Activated CD4-positive, alpha-beta T cell treated with anti-CD3 and anti-CD28 coated beads, Interleukin-2, amount 50 U/mL, for 4 hours (primary cell): ENCODE measurements at places on chromosomes 11 and 22.
A peak's percentile ranks its signal among the peaks of the same experiment; 100 is the strongest.

DNA sequence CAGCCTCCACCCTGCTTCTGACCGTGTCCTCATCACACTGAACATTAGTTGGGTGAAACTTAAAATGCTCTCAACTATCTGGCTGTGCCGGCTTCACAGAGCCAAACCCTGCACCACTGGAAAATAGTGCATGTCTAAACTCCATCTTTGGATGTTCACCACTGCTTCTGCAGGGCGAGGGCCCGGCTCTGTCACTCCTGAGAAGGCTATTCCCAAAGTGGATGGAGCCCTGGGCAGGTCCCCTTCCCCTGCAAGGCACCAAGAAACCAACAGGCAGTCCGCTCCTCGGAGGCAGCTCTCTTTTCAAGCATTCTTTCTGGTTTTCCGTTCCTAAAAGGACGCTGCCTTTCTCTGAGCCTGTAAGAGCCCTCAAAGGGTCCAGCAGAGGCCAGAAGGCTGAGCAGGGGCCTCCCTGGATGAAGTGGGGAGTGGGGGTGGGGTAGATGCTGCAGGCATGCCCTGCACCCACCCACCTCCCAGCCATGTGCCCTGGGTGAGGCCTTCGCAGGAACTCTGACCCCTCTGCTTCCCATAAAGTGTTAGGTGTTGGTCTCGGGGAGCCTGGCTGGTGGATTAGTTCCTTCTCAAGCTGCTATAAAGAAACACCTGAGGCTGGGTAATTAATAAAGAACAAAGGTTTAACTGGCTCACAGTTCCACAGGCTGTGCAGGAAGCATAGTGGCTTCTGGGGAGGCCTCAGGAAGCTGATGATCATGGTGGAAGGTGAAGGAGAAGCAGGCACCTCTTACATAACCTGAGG lies 23.3 kb downstream of the LINC01488 start:
- DNase-seq, result no peak

- no peak for DNase-seq
Observed at GRCh38 chr11:83709434-83709833, 423.3 kb upstream of the CCDC90B start.

DNA sequence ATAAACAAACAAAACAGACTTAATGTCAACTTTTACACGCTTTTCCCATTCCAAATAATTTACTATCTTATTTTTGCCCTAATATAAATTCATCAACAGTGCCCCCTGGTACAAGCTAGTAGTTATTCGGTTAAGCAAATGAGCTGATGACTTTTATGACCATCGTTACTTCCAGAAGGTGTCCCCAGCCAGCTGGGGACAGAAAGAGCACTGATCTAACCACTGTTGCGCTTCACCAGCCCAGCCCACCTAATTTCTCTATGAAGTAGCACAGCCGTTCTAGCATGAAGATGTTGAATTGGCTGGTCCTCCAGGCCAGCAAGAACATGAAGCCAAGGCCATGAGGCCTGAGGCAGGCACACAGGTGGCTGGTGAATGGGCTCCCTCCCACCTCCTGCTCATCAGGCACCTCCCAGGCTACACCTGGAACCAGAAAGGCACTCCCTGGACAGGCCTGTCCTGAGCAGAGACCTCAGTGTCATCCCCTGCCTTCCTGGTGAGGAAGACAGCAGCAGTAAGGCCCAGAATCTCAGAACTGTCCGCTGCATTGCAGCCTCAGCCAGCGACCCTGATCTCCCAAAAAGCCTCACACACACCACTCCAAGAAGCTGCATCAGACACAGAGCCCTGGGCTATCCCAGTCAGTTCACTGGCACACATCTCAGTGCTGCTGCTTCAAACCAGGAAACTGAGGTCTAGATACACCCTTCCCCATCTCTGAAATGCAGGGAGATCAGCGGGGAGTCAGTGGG lies 12.9 kb downstream of the GNB1L start:
- no peak for DNase-seq

GRCh38 chr11:61791737-61792309 lies 576 bp downstream of the TMEM258 start:
- DNase-seq, result no peak

- DNase-seq, result no peak
Observed at GRCh38 chr11:19079643-19080440, 19.3 kb upstream of the MRGPRX2 start.

DNA sequence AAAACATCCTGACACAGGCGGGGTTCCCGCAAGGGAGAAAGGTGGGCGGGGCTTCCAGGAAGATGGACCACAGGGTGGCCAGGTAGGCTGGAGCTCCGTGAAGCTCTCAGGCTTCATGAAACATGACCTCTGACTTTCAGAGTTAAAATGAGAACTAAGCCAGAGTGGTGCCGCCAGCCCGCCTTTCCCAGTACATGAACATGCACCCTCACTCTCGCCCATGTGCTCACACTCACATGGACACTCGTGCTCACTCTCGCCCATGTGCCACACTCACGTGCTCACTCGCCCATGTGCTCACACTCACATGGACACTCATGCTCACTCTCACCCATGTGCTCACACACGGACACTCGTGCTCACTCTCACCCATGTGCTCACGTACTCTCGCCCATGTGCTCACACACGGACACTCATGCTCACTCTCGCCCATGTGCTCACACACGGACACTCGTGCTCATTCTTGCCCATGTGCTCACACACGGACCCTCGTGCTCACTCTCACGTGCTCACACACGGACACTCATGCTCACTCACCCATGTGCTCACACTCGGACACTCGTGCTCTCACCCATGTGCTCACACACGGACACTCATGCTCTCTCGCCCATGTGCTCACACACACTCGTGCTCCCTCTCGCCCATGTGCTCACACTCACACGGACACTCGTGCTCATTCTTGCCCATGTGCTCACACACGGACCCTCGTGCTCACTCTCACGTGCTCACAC lies 10.0 kb downstream of the RNH1 start:
- no peak for DNase-seq

- no peak for DNase-seq
Observed at GRCh38 chr22:19637408-19638281, 76.7 kb upstream of the SEPTIN5 start.

- DNase-seq, result no peak
Observed at GRCh38 chr22:44002324-44002723, 21.8 kb upstream of the PARVB start.

GRCh38 chr11:103076361-103076760 lies 15.6 kb downstream of the DCUN1D5 start:
- no peak for DNase-seq

DNA sequence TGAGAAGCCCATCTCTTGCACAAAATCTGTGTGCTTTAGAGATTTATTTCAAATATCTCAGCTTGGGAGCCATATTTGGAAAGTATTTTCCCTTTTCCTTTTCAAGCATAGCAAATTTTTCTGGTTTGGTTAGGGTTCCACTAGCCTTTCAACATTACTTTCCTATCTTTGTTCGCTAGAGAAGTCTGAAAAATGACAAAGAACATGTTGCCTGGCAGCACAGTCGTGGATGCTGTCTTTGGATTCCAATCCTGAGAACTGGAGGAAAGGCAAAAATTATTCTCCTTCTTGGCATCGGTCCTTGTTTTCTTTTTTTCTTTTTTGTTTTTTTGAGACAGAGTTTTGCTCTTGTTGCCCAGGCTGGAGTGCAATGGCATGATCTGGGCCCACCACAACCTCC lies 6.9 kb upstream of the MTCH2 start:
- no peak for DNase-seq

- no peak for DNase-seq
Observed at GRCh38 chr11:6703247-6704063, 20.3 kb upstream of the MRPL17 start.

- no peak for DNase-seq
Observed at GRCh38 chr11:130192845-130193267, 33.3 kb downstream of the ST14 start.

DNA sequence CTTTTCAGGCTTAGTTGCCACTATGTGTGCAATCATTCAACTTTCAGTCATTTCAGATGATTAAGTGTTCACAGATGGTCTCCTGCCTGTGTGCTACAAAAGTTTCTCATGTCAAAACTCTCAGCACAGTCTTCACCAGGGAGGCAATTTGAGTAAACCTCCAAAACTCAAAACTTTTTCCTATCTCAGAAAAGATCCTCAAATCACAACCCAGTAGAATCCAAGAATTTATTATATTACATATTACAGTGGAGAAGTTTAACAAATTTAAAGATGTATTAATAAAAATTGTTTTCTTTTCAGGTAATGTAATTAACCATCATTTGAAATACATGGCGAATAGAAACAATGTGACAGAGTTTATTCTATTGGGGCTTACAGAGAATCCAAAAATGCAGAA lies at the start of gene OR4C13:
Gene OR4C13 (plus strand): TSS at position 301 of the 400 bp plus-strand sequence. CDS start 32 bp downstream, at position 333.
- no peak for DNase-seq

DNA sequence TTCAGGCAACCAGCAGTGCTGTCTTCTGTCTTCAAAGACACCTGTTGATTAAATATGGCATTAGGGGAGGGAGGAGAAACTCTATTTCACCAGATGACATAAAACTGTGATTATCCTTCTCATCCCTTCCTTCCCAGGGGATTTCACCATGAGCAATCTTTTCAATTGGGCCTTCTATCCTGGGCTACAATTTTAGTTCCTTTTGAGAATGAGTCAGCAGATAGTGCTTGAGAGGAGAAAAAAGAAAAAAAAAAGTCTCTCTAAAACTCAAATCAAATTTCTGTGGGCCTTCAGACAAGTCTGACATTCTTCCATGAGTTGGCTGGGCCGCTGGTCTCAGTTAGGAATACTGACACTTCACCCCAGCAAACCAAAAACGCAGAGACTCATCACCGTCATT lies 7.2 kb downstream of the FLI1 start:
- no peak for DNase-seq

- no peak for DNase-seq
Observed at GRCh38 chr11:61065955-61066638, 36.2 kb upstream of the CD5 start.

DNA sequence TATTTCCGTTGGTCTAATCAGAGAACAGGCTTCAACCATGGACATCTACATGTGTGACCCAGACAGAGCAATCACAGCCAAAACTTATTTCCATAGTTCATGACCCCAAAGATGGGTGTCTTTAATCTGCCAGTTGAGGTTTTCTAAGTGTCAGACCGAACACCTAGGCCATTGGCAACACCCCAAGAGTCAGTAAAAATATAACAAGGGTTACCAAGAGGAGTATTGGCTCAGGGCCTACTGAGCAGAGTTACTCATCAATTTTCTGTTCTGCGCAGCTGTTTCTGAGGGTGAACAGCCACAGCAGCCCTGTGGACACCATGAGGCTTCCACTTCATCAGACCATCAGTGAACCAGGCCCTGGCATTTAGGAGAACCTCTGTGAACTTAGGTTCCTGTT lies 18.8 kb downstream of the GUCD1 start:
- DNase-seq, result no peak

DNA sequence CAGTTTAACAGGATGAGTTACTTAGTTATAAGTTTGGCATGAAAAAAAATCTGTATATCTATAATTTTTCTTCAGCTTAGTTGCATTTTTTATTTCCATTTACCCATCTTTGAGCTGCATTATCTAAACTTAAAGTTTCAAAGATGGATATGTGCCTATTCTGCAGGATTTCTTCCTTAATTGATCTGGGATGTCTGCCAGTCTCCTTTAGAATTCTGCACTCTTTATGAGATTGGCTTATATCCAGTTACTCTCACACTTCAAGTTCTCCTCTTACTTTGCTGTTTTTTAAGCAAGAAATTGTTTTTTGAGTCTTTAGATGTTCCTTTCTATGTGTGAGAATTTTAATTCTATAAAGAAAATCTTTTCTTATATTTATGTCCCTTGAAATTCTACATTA lies 5.1 kb upstream of the PDGFD start:
- no peak for DNase-seq

GRCh38 chr11:115202074-115202473 lies 302.1 kb downstream of the CADM1 start:
- no peak for DNase-seq

GRCh38 chr11:88536616-88537265 lies 199.2 kb upstream of the CTSC start:
- DNase-seq, result no peak

GRCh38 chr22:20268279-20269012 lies at the start of gene RTN4R:
Gene RTN4R, minus strand, starts transcription at chr22:20268318. Its CDS starts 226 bp downstream, at chr22:20268092.
- DNase-seq, result peak; percentile 17

DNA sequence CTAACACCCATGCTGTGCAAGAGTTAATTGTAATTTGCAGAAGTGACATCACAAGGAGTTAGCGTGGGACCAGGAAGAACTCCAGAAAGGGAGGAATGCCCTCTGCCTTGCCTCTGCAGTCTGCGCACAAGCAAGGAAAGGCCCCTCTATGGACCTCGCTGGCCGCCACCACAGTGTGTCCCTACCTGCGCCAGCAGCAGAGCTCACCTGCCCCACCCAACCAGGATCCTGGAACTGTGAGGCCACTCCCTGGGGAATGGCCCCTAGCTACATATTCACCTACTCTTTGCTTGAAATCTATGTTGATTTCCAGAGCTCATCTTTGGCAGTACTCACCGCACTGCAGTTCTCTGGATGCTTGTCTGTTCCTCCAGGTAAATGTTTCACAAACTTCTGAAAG lies 72.0 kb upstream of the MTNR1B start:
- no peak for DNase-seq

- no peak for DNase-seq
Observed at GRCh38 chr11:110829873-110830272, 117.6 kb upstream of the ARHGAP20 start.

GRCh38 chr22:41713004-41713403 lies 13.7 kb downstream of the MEI1 start:
- no peak for DNase-seq

GRCh38 chr11:132714859-132715440 lies 817.4 kb downstream of the OPCML start:
- DNase-seq, result no peak
